ENCODE measurements at places on chromosomes 7 and 10.

- DNase-seq = no peak
Measured at GRCh38 chr10:128938558-128938957, 528.5 kb upstream of the MGMT start.

DNA sequence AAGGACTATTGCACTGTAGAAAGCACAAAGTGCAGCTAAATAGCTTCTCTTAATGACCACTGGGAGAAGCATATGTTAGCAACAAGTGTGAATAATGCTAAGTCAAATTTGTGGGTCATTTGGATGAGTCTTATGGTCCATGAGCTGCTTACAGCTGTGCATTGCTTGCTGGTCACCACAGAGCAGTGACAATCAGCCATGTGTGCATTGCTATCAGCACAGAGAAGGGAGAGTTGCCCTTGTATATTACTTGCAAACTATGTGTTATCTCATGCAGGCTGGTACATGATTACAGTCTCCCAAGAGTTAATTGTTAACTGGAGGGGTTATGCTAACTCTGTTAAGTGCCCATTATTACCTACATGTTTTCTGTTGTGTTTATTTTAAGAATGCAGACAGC is 25.7 kb downstream of the MRPS33 start:
- no peak for DNase-seq

GRCh38 chr7:24660546-24660945 is 87.3 kb downstream of the PALS2 start:
- DNase-seq = no peak

DNA sequence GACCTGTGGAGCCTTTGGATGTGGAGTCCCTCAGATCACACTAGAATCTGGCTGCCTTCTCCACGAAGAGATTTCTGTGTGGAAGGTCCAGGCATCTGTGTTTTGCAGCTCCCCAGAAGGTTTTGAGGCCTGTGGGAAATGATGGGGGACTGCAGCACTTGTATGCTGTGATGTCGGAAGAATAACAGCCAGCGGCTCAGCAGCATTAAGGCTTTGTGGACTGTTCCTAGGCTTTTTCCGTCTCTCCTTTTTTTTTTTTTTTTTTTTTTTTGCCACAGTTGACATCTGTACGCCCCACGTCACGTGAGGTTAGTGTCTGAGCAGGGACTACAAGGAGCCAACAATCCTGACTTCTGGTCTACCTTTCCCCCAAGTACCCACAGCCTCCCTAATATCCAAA is 181.3 kb downstream of the PFKFB3 start:
- DNase-seq = no peak

DNA sequence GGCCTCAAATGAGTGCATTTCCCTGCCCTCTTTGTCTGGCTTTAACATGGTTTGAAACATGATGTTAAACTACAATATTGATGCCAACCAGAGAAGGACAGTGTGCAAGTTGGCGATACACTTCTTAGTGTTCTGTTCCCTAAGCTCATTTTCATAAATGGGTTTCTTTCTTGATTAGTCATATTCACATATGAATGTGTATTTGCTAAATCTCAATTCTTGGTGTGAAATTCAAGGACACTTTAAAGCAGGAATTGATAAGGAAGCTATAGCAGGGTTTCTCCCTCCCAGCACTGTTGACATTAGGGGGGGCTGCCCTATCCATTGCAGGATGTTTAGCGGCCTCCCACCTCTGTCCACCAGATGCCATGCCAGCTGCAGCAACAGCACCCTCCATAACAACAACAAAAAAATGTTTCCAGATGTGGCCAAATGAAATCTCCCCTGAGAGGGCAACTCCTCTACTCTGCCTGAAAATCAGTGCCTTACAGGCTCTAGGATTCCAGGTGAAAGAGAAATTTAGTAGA is 13.1 kb downstream of the CCNY start:
- DNase-seq = no peak

DNA sequence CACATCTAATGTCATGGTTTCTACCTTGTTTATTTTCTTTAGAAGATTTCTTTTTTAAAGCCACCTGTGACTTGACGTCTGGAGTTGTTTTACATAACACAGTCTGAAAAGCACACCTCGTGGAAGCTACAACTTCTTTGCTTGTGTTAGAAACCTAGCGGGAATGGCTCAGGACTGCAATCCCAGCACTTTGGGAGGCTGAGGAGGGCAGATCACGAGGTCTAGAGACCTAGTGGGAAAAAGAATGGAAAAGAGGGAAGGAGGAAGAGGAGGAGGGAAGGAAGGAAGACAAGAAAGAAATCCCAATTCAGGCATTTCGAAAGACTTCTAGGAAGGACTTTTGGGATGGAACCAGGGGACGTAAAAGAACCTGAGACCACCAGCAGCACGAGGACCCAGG is 146.3 kb upstream of the CELF2 start:
- no peak for DNase-seq

DNA sequence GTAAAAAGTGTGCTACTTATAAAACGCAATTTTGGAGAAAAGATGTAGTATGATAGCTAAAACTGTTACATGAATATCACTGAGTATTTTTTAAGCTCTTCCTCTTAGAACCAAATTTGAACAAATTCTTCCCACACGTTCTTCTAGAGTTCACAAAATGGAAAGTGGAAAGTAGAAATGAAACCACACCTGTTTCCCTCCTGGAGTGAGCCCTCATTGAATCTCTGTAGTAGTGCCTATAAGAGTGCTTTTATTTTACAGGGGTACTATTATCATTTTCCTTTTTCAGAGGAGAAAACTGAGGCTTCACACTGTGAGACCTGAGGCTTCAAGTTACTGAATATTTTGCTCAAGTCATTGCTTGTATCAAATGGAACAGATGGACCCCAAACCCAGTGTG is 393.0 kb downstream of the NRG3 start:
- DNase-seq = no peak

- no peak for DNase-seq
Measured at GRCh38 chr7:129775695-129776361, 164.3 kb downstream of the NRF1 start.
